ENCODE measurements at places on chromosomes 4 and X. TPM values are rescaled to one million over a fixed set of nuclear protein-coding genes. Genes with fewer than 3 reads are reported as not detected.

GRCh38 chrX:9604111-9604907 lies 139.5 kb downstream of the TBL1X start:
- H3K4me3 ChIP-seq: no peak overlapping the region
- no peak for DNase-seq
- no peaks in the 10 kb centered on the region for H3K4me1 ChIP-seq
- H3K36me3 ChIP-seq: no peaks in the 10 kb centered on the region
- H3K27ac ChIP-seq: no peak overlapping the region

DNA sequence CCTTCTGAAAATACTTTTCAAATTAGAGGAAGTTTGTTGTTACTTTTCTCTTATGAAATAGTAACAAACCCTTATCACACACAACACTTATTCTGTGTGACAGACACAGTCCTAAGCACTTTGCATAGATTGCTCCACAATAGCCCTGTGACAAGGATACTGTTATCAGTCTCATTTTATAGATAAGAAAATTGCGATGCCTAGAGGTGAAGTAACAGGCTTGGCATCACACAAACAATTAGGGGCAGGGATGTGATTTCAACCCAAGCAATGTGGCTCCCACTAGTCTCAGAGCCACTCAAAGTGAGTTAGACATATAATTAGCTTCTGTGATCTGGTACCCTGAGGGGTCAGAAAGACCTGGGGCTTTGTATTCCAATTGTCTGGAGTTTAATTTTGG lies 339.9 kb downstream of the FBXO8 start:
- H3K27me3 ChIP-seq: no peaks in the 10 kb centered on the region
- no peak for DNase-seq
- no peaks in the 10 kb centered on the region for H3K4me1 ChIP-seq
- no peaks in the 10 kb centered on the region for H3K36me3 ChIP-seq

GRCh38 chrX:106999002-106999975 lies 723 bp downstream of the MORC4 start:
- no peaks in the 10 kb centered on the region for H3K27me3 ChIP-seq
- DNase-seq: peak; percentile 46
- H3K27ac ChIP-seq: peak overlapping the region; percentile 34
- H3K36me3 ChIP-seq: no peaks in the 10 kb centered on the region

DNA sequence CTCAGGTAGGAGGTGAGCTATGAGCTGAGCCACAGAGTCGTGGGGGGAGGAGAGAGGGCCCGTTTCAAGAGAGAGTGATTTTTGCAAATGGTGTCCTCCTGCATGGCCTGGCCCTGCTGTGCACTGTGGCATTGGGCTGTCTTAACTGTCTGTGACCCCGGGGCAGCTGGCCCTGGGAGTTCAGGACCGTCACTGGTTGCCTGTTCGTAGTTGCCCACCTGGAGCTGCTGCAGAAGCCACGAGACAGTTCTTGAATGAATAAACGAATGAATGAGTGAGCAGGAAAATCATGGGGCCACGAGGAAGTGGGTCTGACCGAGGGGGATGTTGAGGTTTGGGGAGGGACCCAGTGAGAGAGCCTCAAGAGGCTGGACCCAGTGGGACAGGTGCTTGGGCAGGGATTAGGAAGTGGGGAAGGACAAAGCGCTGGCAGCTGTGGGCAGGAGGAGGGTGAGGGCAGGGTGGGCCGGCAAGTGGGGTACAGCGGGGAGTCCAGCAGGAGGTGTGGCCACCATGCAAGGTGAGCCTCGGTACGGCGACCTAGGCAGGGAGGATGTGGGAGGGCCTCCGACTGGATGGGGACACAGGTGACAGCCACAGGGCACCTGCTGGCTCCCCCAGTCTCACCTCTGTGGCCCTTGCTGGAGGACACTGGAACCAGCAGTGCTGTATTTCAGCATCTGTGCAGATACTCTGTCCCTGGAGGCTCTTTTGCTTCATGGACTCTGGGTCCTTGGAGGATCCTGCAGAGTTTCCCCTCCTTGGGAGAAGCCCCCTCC lies 10.2 kb downstream of the RGS12 start:
- H3K27ac ChIP-seq: no peak overlapping the region
- no peaks in the 10 kb centered on the region for H3K36me3 ChIP-seq
- peaks cover 55% of the 10 kb centered on the region for H3K4me1 ChIP-seq
- no peaks in the 10 kb centered on the region for H3K27me3 ChIP-seq
- DNase-seq: peak; percentile 58
- peak overlapping the region; percentile 30 for H3K4me3 ChIP-seq

DNA sequence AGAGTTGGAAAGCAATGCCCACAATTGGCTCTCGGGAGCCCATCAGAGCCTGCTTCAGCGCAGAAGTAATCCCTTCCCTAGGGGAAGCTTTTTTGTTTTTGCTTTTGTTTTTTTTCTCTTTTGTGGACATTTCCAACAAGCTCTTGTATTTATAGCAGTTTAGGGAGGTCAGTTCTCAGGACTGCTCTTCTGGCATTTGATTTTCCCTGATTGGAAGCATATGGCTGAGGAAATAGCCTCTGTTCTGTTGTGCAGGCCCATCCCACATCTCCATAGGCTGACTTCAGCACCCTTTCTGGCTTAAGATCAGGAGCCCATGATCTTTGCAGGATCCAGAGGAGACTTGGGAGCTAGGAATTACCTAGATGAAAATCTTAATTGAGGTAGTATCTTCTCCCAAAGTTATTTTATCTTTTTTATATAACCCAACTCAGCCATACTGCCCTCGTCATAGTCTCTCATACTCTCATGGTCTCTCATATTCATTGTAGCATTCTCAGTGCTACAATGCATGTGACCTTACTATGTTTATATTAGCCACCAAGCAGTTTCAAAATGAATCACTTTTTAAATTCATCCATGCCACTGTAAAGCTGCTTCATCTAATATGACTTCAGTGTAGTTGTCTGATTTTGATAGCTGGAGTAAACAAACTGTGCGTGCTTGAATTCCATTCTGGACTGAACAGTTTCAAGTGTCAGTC lies 16.7 kb downstream of the PAGE4 start:
- DNase-seq: no peak
- H3K27ac ChIP-seq: no peak overlapping the region
- H3K4me1 ChIP-seq: no peaks in the 10 kb centered on the region

GRCh38 chr4:90142081-90142480 lies 14.9 kb downstream of the CCSER1 start:
- H3K27me3 ChIP-seq: no peaks in the 10 kb centered on the region
- DNase-seq: no peak
- no peak overlapping the region for H3K4me3 ChIP-seq
- H3K4me1 ChIP-seq: no peaks in the 10 kb centered on the region
- H3K36me3 ChIP-seq: no peaks in the 10 kb centered on the region

DNA sequence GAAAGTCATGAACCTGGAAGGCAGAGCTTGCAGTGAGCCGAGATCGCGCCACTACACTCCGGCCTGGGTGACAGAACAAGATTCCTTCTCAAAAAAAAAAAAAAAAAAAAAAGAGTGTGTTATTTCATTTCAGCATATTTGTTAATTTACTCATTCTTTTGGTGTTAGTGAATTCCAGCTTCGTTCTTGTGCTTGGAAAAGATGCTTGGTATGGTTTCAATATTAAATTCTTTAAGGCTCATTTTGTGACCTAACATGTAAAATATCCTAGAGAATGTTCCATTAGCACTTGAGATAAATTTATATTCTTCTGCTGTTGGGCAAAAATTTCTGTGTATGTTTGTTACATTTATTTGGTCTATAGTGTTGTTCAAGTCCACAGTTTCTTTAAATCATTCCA lies 66.8 kb downstream of the SPIN3 start:
- H3K36me3 ChIP-seq: no peaks in the 10 kb centered on the region
- H3K4me3 ChIP-seq: no peak overlapping the region
- no peaks in the 10 kb centered on the region for H3K27me3 ChIP-seq
- DNase-seq: no peak

DNA sequence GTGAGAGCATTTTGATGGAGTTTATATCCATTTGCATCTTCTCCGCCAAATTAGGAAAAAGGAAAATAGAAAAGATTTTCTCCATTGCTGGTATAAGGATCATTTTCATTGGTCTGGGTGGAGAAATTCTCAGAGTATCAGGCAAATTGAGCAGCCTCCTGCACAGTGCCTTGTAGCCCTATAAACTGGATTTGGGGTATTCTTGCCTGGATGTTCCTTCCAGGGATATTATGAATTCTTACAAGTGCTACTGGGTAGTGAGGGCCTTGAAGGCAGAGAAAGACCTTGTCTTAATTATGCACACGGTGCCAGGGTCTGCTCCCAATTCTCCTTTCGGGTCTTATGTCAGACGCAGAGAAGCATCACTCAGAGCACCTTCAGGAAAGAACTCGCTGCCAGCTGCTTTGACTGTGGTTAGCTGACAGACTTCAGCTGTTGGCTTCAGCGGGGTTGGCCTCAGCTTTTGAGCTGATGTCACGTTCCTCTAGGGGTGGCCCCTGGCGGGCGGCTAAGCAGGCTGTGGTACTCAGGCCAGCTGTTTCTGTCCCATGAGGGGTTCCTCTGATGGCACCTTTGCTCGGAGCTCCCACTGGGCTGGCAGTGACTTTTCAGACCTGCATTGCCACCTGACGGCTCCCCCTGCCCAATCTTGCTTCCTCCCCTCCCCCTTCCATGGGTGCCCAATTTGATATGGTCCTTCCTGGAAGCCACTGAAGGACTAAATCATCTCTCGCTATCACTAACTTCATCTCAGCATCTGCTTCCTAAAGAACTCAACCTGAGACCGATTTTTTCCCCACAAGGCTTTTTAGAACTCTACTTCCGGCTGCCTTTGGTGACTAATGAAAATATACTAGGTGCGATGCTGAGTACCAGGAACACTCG lies 519.5 kb downstream of the BCOR start:
- peaks cover 11% of the 10 kb centered on the region for H3K4me1 ChIP-seq
- H3K27ac ChIP-seq: no peak overlapping the region
- peak; percentile 10 for DNase-seq
- no peaks in the 10 kb centered on the region for H3K36me3 ChIP-seq
- no peak overlapping the region for H3K4me3 ChIP-seq

- H3K36me3 ChIP-seq: no peaks in the 10 kb centered on the region
- no peak for DNase-seq
- H3K27me3 ChIP-seq: no peaks in the 10 kb centered on the region
- H3K4me1 ChIP-seq: no peaks in the 10 kb centered on the region
Measured at GRCh38 chr4:64718091-64718490, 308.8 kb upstream of the TECRL start.

- H3K4me3 ChIP-seq: no peak overlapping the region
- H3K4me1 ChIP-seq: no peaks in the 10 kb centered on the region
- DNase-seq: no peak
- no peaks in the 10 kb centered on the region for H3K27me3 ChIP-seq
- no peak overlapping the region for H3K27ac ChIP-seq
- H3K36me3 ChIP-seq: no peaks in the 10 kb centered on the region
Measured at GRCh38 chr4:183408796-183409195, 35.6 kb upstream of the CDKN2AIP start.

DNA sequence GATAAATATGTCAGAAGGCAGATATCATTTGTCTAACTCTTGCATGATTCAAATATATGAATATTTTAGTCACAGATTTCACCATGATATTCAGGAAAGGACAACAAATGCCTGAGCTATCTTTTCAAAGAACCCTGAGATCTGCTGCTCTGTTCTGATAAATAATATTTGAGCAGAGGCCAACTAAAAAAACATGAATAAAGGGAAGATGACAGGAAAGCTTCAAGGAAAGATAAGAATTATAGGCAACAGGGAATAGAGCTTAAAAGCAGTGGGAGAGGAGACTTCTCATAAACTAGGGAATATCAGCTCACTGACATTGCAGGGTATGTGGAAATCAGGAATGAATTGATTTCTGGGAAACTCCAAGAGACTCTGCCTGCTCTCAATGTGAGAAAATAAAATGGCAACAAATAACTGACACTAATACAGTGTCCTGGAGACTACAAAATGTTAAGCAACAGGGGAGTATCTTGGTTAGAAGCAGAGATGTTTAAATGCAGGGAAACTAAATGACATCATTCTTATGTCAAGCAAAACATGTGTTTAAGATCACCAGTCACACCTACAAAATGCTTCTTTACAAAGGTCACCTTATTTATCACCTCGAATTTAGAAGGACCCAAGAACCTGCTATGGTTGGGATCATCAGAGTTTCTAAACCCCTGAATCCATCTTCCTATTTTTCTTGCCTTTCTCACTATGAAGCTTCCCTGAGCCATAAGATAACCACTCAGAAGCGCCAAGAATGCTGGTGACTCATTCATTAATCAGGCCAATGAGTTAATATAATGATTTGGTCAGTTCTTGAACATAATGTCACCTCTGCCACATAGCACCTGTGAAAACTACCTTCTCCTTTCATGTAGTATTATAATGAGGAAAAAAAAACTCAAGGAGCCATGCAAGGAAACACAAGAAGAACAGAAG lies 78.1 kb downstream of the NDST3 start:
- H3K4me3 ChIP-seq: no peak overlapping the region
- H3K36me3 ChIP-seq: no peaks in the 10 kb centered on the region

- H3K4me3 ChIP-seq: no peak overlapping the region
- H3K36me3 ChIP-seq: no peaks in the 10 kb centered on the region
- no peak for DNase-seq
- no peaks in the 10 kb centered on the region for H3K27me3 ChIP-seq
- no peak overlapping the region for H3K27ac ChIP-seq
- peaks cover 4% of the 10 kb centered on the region for H3K4me1 ChIP-seq
Measured at GRCh38 chr4:105719204-105719603, 10.6 kb downstream of the GSTCD start.

DNA sequence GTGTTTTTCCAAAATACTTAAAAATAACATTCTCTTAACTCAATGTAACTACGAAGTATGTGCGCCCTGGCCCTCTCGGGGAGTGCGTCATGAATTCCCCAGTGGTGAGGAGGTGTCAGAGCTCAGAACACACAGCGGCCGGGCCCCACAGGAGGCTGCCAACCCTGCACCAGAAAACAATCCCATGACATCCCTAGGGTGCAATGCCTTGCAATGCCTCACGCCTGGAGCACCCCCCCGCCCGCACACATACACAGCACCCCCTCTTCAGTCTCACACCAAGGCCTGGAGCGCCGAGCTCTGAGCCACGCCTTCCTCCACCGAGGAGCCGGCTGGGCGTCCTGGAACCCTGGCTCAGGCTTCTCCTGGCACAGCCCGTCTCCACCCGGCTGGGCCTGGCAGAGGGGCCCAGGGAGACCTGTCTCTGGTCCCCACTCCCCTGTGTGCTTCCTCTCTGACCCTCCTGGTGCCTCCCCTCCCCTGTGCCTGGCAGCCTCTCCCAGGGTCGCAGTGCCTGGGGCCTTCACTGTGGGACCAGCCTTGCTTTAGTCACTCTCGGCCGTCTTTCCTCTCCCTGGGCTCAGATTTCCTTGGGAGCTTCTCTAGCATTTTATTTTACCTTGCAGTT lies 108.2 kb upstream of the ADRA2C start:
- no peak overlapping the region for H3K27ac ChIP-seq
- no peaks in the 10 kb centered on the region for H3K27me3 ChIP-seq
- H3K4me1 ChIP-seq: no peaks in the 10 kb centered on the region
- H3K36me3 ChIP-seq: no peaks in the 10 kb centered on the region
- no peak for DNase-seq
- no peak overlapping the region for H3K4me3 ChIP-seq

DNA sequence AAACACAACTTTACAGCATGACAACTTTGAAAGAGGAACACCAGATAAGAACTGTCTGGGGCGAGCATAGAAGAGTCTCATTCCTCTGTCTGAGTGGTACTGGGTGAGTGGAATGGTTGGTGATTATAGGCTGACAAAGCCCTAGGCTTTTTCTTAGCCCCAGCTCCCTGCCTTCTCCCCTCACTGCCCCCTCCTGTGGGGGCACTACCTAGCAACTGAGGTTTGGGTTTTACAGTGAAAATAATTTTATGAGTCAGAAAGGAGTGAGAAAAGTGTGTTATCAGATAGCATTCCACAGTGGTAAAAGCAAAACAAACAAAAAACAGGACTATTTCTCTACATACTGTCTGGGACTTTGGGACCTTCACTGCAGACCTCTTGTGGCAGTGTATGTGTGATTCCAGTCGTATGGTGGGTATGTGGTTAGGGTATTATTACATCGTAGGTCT lies 10.5 kb upstream of the TMEM165 start:
- no peak for DNase-seq
- H3K27me3 ChIP-seq: no peaks in the 10 kb centered on the region
- no peak overlapping the region for H3K4me3 ChIP-seq
- H3K36me3 ChIP-seq: no peaks in the 10 kb centered on the region
- H3K4me1 ChIP-seq: no peaks in the 10 kb centered on the region

The CRLF2 gene
- 0.38 TPM for total RNA-seq

All from CD4-positive, alpha-beta memory T cell (primary cell).